HT1080 (cell line): ENCODE measurements at places on chromosomes 16 and 17.

DNA sequence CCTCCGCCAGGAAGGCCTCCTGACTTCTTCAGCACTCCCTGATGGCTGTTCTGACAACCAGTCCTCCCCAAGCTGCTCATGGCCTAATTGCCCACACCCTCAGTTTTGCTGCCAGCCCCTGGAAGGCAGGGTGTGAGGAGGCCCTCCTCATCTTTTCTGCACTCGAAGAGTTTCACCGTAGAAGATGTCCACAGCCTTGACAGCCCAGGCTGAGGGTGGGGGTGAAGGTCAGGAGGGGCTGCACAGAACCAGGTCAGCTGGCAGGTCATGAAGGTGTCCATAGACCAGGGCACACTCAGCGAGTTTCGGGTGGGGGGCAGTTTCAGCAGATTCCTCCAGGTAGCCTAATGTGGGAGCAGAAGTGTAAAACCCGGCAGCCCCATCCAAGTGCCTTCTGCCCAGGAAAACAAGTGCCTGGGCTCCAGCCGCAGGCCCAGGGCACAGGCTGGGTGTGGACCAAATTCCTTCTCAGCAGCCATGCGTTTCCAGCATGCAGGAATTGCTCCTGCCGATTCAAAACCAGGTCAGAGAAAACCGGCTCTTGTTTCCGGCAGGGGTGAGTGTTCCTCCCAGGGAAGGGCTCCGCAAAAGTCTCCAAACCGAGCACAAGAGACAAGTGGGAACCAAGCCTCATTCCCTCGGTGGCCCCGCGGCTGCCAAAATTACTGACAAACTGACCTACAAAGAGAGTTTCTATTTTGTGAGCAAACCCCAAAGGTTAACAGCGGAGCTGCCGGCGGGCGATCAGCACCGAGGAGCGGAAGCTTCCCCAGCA lies 228.8 kb downstream of the C16orf78 start:
- DNase-seq: no peak

DNA sequence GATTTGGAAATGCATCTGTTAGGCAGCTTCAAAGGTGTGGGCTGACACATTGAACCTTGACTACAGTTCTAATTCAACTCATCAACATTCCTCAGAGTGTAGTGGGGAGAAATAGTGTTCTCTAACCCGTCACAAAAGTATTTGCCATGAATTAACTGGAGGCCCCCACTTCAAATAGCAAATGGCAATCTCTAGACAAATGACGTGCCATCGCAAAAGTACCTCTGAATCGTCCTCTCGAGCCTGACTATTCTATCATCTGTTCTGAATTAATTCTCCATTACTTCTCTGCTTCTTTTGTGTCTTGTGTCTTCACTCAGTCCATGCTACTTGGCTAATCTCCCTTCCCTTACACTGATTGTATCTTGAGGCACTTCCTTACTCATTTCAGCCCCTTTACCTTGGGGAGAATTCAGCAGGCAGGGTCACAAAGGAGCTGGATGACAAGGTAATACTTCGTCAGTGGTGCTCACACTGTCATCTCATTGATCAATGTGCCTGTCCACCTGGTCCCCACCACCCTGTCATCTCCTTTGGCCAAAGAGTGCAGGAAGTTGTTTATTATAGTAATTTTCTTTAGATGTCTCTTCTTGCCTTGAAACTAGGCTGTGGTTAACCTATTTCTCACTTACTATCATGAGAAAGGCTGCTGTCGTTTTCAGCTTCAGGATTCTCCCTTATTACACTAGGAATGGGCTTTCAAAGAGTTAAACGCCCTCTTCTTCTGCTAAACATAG lies 108.4 kb downstream of the SYCE1L start:
- no peak for DNase-seq

DNA sequence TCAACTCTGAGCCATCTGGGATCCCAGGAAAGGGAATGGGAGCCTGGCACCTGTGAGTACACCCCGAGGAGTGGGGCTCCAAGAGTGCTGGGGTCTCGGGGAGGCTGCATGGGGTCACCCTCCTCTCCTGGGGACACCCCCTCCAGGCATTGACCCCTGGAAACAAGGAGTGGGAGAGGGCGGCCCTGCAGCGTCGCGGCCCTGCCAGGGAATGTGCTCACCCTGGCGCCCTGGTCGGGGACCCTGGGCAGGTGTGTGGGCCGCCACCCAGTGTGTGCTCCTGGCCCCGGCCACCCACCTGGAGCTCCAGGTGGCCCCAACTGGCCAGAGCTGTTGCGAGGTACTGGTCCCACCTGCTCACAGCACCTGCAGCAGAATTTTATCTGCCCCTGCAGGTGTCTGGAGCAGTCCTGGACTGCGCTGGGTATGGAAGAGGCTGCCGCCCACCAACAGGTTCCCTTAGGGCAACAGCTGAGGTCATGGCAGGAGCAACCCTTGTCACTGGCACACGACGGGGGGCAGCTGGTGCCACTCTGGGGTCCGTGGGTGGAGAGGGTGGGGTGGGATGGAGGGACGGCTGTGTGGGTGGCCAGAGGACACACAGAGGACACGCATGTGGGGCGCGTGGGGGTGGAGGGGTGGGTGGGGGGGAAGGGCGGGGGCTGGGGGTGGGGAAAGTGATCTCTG lies 5.4 kb upstream of the PABPN1L start:
- no peak for DNase-seq

DNA sequence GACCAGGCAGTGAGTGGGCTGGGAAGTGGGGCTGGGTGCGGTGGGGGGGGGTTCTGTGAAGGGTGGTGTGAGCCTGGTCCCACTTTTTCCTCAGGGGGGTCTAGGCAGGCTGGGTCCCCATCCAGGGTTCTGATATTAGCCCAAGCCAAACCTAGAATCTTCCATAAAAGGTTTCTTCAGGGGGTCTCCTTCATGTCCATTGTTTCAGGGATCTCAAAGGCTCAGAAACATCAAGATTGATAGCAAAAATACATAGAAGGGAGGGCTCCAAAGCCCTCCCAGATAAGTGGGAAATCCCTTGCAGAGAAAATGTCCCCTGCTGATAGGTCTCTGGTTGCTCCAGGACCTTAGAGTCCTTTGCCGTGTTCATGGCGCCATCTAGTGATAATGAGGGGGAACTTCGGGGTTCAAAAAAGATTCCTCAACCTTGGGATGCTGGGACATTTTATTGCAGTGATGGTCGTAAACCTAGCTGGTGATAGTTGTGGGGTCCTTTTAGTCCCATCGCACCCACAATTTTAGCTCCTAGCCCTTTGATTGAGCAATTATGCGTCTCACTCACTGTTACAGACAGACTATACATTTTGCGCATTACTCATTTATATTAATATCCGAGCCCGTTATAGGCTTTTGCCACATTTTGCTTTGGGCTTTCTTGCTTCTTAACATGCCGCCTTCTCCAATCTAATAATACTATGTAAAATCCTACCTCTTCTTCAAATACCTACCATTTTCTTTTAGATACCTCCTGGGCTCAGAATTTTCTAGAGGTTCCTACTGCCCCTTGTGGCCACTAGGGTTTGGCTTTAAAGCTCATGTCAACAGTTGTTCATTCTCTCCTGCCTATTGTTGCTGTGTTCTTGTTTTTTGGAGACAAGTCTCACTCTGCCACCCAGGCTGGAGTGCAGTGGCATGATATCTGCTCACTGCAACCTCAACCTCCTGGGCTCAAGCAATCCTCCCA lies 35.1 kb downstream of the IGF2BP1 start:
- peak; percentile 73 for DNase-seq
